ENCODE measurements at places on chromosomes 7 and 10. TPM values are rescaled to one million over a fixed set of nuclear protein-coding genes. Genes with fewer than 3 reads are reported as not detected.

DNA sequence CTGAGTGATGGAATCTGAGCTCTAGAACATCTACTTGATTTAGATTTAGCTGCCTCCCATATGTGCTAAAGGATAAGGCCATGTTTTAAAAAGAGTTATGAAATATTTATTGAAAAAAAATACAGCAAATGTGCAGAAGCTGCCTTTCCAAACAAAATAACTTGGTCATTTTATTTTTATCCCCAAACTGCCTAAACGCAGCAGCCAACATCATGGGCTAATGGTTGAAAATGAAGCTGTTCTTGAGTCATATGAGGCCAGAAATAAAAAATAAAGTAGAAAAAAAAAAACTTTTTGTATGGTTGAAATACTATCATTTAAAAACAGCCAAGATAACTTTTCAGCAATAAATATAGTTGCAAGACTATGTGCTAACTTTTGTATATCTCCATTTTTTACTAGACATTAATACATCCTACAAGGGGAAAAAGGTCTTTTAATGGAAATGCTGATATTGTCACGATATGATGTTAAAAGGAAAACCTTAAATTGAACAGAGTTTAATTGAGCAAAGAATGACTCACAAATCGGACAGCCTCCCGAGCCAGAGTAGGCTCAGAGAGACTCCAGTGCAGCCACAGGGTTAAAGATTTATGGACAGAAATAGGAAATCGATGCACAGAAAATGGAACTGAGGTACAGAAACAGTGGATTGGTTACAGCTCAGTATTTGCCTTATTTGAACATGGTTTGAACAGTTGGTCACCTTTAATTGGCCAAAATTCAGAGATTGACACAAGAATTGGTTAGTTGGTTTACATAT is 305.8 kb downstream of the MDFIC start:
- no peak for DNase-seq

- no peak for DNase-seq
Measured at GRCh38 chr7:41792120-41792519, 89.2 kb upstream of the INHBA start.

DNA sequence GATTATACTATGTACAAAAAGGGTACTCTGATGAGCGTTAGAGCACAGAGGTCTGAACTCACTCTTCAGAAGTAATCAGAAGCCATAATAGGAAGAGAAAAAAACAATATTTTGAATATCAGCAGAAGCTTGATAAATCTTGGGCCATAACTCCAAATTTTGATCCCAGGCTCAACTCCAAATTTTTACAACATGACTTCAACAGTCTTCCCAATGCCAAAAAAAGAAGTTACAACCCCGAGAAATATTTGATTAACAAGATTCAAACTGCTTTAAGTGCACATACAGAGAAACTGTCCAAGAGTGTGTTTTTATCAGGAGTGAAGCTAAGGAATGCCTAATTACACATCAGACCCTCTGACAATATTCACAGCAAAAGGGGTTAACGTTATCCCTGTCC is 7.5 kb downstream of the MPP7 start:
- DNase-seq: no peak

- DNase-seq: no peak
Measured at GRCh38 chr7:117791877-117792780, 81.1 kb downstream of the CTTNBP2 start.

- no peak for DNase-seq
Measured at GRCh38 chr10:129094861-129095260, 372.2 kb upstream of the MGMT start.

- peak; percentile 79 for DNase-seq
Measured at GRCh38 chr7:26593393-26593792, 271.0 kb downstream of the SKAP2 start.

DNA sequence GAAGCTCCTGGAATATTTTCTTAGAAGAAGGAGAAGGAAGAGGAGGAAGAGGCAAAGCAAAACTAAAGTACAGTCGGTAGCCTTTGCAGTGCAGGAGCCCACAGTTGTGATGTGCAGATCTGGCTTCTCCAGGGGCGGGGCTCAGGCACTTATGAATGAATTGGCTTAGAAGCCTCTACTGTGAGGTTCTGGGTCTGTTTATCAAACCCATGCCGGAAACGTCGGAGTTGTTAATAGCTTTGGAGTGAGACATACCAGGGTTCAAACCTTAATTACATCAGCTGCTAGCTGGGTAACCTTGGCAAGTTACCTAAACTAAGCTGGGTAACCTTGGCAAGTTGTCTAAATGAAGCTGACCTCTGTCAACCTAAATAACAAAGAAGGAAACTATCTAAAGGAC is 89.3 kb upstream of the PITRM1 start:
- DNase-seq: no peak

HTR5A gene
- total RNA-seq: not detected

IDI2 gene
- 0.18 TPM for total RNA-seq

TMEM176A gene
- total RNA-seq: 18.3 TPM

ZNF425 gene
- total RNA-seq: 1.7 TPM
